ENCODE measurements at places on chromosomes 13 and 19. TPM values are rescaled to one million over a fixed set of nuclear protein-coding genes. Genes with fewer than 3 reads are reported as not detected.
A peak's percentile ranks its signal among the peaks of the same experiment; 100 is the strongest.

- DNase-seq: no peak
These were observed 16.1 kb downstream of the MKNK2 start for GRCh38 chr19:2034729-2035589.

GRCh38 chr13:41639955-41640780, 182.8 kb downstream of the RGCC start:
- no peak for DNase-seq

GRCh38 chr13:46747031-46747820, 49.7 kb downstream of the ESD start:
- no peak for DNase-seq

DNA sequence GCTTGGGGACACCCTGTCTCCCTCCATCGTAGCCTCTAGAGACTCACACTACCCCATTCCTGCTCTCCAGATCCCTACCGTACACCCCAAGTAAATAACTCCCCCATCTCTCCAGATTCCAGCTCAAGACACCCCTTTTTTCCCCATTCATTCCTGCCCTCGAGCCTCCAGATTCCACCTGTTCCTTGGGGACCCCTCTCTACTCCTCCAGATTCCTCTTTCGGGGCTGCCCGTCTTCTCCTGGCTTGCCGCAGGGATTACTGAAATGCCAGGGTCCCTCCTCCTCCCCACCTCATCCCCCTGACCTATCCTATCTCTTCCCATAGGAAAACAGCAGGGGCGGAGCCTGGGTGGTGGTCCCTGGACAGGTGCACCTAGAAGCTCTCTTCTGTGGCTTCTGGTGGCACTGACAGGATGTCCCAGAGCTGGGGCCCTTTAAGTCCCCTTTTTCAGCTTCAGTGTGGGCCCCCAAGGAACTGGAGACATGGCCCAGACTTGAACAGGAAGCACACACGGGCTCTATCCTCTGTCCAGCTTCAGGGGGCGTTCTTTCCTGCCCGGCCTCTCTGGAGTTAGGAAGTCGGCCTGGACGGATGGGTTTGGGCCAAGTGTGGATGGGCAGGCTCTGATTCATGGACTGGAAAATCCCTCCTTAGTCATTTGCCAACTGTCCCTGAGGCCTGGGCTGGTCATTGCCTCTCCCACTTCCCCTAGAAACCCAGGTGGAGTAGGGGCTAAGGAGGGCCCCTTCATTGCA, 1.2 kb downstream of the ZSWIM4 start:
- DNase-seq: peak; percentile 96

The SPATA13 gene
- total RNA-seq: 9.2 TPM

The FUT1 gene
- 0.09 TPM for total RNA-seq

The MAG gene
- not detected for total RNA-seq

Data from HFFc6 (cell line).